Vagina (tissue), 2 donors: ENCODE measurements at places on chromosomes 16 and 17.

DNA sequence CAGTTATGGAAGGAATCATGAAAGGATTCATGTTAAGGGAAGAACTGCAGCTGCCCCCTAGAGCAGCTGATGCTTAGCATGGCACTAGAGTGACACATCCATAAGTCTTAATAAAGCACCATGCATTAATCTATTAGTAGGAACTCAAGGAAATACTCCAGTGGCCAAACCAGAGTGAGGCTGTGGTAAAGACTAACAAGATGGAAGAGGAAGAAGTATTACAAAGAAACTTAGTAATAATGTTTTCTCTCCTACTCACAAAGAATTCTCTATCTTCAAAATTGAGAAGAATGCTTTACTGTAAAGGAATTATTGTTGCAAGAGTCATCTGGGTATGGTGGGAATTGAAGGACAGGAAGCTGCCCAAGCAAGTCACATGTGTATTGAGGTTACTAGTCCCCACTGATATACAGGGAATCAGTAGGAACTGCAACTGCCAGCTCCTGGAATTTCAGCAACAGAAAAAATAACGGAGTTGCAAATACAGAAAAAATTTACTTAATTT is 29.9 kb upstream of the TOM1L1 start:
- H3K4me3 ChIP-seq = no peak overlapping the region
- H3K4me1 ChIP-seq = no peaks in the 10 kb centered on the region
- DNase-seq = no peak

DNA sequence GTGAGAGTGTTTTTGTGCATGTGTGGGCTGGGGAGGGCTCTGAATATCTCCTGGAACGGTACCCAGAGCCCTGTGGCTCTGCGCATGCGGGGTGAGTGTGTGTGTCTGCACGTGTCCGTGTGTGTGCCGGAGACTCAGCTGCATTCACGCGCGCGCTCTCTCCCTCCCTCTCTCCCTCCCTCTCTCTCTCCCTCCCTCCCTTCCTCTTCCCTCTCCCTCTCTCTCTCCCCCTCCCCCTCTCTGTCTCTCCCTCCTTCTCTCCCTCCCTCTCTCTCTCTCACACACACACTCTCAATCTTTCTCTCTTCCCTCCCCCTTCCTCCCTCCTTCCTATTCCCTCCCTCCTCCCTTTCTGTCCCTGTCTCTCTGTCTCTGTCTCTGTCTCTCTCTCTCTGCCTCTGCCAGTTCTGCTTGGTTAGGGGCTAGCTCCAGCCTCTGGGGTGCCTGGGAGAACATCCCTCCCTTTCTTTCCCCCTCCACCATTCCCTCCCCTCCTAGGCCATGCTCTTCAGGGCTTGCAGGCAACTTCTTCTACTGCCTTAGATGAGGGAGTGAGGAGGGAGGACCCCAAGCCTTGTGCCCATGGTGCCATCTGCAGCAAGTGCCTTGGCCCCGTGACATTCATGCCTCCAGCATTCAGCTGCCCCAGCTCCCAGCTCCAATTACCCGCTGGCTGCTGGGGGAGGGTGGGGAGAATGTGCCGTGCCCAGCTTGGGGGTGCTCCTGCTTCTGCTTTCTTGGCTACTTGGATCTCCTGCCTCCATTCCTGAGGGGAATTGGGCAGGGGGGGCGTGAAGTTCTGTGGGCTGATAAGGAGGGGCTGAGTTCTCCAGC is 6.4 kb downstream of the THRA start:
- H3K27ac ChIP-seq = peak overlapping the region; percentile 99
- peak overlapping the region; percentile 39 for H3K4me3 ChIP-seq
- peaks cover under 1% of the 10 kb centered on the region for H3K36me3 ChIP-seq

- peaks cover 22% of the 10 kb centered on the region for H3K4me1 ChIP-seq
- H3K36me3 ChIP-seq = peaks cover 3% of the 10 kb centered on the region
- no peak overlapping the region for H3K27ac ChIP-seq
Observed at GRCh38 chr16:4855804-4856203, 8.5 kb downstream of the UBN1 start.

DNA sequence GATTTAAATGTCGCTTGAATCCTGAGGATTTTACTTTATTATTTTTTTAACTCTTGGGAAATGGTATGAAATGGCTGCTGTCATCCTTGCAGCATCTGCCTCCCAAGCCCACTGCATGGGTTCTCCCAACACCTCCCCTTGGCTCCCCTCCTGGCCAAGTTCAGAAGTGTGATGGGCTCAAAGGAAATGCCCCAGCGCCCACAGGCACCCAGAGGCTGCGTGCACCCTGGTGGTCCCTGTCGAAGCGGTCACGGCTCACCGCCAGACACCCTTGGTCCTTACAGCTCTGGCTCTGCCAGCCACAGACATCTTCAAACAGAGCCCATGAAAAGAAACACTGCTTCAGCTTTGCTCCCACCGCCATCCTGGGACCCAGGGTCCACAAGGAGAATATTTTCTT is 334.7 kb downstream of the SOX9 start:
- H3K27me3 ChIP-seq = no peaks in the 10 kb centered on the region
- no peaks in the 10 kb centered on the region for H3K4me1 ChIP-seq
- no peak overlapping the region for H3K4me3 ChIP-seq
- H3K27ac ChIP-seq = no peak overlapping the region
- no peak for DNase-seq
- H3K36me3 ChIP-seq = no peaks in the 10 kb centered on the region

DNA sequence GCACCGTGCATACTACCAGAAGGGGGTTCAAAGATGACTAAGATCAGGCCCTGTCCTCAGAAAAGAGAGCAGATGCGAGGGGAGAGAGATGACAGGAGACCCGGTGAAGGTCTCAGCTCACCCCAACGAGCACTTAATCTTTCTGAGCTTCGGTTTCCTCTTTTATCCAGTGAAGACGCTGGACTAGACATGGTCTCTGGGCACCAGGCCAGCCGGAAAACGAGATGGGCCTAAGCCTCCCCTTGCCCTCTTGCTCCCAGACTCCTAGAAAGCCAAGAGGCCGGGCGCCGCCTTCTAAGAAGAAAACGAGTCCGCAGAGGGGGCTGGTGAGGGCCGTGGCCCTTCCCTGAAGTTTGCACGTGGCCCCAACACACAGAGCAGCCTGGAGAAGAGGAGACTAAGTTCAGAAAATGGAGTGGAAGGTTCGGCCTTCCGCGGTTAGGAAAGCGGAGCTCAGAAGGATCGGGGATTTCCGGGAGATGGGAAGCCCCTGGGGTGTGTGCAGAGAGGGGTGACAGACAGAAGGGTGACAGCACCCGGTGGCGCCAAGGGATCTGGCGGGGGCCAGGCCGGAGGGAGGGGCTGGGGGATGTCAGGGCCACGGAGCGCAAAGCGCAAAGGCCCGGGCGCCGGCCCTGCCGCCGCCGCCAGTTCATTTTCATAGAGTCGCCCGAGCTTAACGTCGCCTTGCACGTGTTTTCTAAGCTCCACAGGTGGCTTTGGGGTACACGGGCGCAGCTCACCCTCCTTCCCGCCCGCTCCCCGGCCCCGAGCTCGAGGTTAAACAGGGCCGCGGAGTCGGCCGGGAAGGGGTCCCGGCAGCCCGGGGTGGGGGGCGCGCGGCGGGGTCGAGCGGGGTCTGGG is 42.1 kb upstream of the BHLHA9 start:
- peaks cover 39% of the 10 kb centered on the region for H3K4me1 ChIP-seq
- DNase-seq = no peak
- no peaks in the 10 kb centered on the region for H3K36me3 ChIP-seq
- H3K27ac ChIP-seq = peak overlapping the region; percentile 75

GRCh38 chr17:64679710-64680216 is 17.7 kb upstream of the SMURF2 start:
- no peaks in the 10 kb centered on the region for H3K36me3 ChIP-seq
- H3K27me3 ChIP-seq = no peaks in the 10 kb centered on the region
- H3K4me1 ChIP-seq = no peaks in the 10 kb centered on the region

- H3K27ac ChIP-seq = no peak overlapping the region
- H3K36me3 ChIP-seq = no peaks in the 10 kb centered on the region
- no peak overlapping the region for H3K4me3 ChIP-seq
- no peak for DNase-seq
- no peaks in the 10 kb centered on the region for H3K27me3 ChIP-seq
Observed at GRCh38 chr16:30474074-30474452, 1.5 kb downstream of the ITGAL start.

DNA sequence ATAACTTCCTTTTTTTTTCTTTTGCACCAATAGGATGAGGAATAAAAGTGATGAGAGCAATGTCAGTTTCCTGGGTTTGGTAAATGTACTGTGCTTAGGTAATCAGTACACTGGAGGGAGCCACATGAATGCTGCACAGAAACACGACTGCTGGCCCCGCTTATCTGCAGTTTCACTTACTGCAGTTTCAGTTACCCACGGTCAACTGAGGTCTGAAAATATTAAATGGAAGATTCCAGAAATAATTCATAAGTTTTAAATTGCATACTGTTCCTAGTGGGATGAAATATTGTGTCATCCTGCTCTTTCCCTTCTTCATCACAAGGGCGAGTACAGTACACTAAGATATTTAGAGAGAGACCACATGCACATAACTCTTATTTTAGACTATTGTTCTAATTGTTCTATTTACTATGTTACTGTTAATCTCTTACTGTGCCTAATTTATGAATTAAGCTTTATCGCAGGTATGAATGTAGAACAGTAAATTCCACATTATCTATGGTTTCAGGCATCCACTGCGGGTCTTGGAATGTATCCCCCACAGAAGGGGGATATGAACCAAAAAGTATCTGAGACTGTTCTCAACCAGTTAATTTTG is 6.4 kb upstream of the LGALS3BP start:
- H3K4me1 ChIP-seq = peaks cover 26% of the 10 kb centered on the region
- DNase-seq = no peak
- no peaks in the 10 kb centered on the region for H3K27me3 ChIP-seq
- H3K27ac ChIP-seq = peak overlapping the region; percentile 70
- H3K4me3 ChIP-seq = peak overlapping the region; percentile 44

DNA sequence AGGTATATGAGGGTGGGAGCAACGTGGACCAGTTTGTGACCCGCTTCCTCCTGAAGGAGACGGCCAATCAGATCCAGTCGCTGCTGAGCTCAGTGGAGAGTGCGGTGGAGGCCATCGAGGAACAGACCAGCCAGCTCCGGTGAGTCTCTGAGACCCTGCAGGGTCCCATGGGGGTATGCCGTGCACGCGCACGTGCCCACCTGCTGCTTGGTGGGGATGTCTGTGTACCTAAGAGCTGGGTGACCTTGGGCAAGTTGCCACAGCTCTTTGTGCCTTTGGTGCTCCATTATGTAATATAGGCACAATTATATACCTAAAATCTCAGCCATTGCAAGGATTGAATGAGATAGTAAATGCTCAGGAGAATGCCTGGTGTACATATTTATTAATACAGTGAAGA is 22.4 kb downstream of the NECAB2 start:
- no peak overlapping the region for H3K27ac ChIP-seq
- H3K36me3 ChIP-seq = no peaks in the 10 kb centered on the region
- no peaks in the 10 kb centered on the region for H3K27me3 ChIP-seq
- no peaks in the 10 kb centered on the region for H3K4me1 ChIP-seq
- H3K4me3 ChIP-seq = no peak overlapping the region
- DNase-seq = no peak

GRCh38 chr17:35749560-35750412 is 3.3 kb downstream of the GAS2L2 start:
- H3K27me3 ChIP-seq = no peaks in the 10 kb centered on the region
- H3K4me3 ChIP-seq = no peak overlapping the region
- no peak for DNase-seq
- H3K36me3 ChIP-seq = no peaks in the 10 kb centered on the region
- H3K4me1 ChIP-seq = peaks cover 9% of the 10 kb centered on the region

GRCh38 chr17:29010586-29010985 is 4.8 kb upstream of the SEZ6 start:
- H3K27ac ChIP-seq = no peak overlapping the region
- H3K36me3 ChIP-seq = no peaks in the 10 kb centered on the region
- H3K4me3 ChIP-seq = no peak overlapping the region
- DNase-seq = no peak

- DNase-seq = no peak
- H3K27me3 ChIP-seq = no peaks in the 10 kb centered on the region
- no peaks in the 10 kb centered on the region for H3K36me3 ChIP-seq
- peak overlapping the region; percentile 62 for H3K27ac ChIP-seq
Observed at GRCh38 chr17:50661795-50662391, 27.2 kb downstream of the ABCC3 start.

- H3K27me3 ChIP-seq = no peaks in the 10 kb centered on the region
- no peaks in the 10 kb centered on the region for H3K36me3 ChIP-seq
- H3K4me3 ChIP-seq = no peak overlapping the region
- DNase-seq = no peak
- no peak overlapping the region for H3K27ac ChIP-seq
Observed at GRCh38 chr17:31758646-31759045, 100.4 kb downstream of the COPRS start.

- DNase-seq = no peak
- peak overlapping the region; percentile 83 for H3K27ac ChIP-seq
- no peak overlapping the region for H3K4me3 ChIP-seq
- no peaks in the 10 kb centered on the region for H3K27me3 ChIP-seq
- peaks cover 59% of the 10 kb centered on the region for H3K4me1 ChIP-seq
- no peaks in the 10 kb centered on the region for H3K36me3 ChIP-seq
Observed at GRCh38 chr17:59423137-59423724, 91.8 kb downstream of the YPEL2 start.

DNA sequence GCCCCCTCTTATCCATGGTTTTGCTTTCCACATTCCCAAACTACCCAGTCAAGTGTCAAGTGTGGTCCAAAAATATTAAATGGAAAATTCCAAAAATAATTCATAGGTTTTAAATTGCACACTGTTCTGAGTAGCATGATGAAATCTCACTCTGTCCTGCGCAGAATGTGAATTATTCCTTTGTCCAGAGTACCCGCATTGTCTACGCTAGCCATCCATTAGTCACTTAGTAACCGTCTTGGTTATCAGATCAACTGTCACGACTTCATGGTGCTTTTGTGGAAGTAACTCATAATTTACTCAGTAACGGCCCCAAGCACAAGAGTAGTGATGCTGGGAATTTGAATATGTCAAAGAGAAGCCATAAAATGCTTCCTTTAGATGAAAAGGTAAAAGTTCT is 94.9 kb downstream of the SLC39A11 start:
- no peak for DNase-seq
- no peaks in the 10 kb centered on the region for H3K36me3 ChIP-seq
- no peaks in the 10 kb centered on the region for H3K4me1 ChIP-seq
- no peak overlapping the region for H3K4me3 ChIP-seq
- H3K27ac ChIP-seq = no peak overlapping the region
